Stimulated activated CD4-positive, alpha-beta T cell treated with anti-CD3 and anti-CD28 coated beads, Interleukin-15, amount 100 ng/mL, for 48 hours (primary cell): ENCODE measurements at places on chromosomes 3 and 15.

- no peak for DNase-seq
Measured at GRCh38 chr15:80081390-80081789, 21.9 kb downstream of the ZFAND6 start.

GRCh38 chr15:86259589-86259988 lies 179.9 kb downstream of the AGBL1 start:
- DNase-seq: no peak

- DNase-seq: no peak
Measured at GRCh38 chr3:182331341-182331740, 462.0 kb upstream of the ATP11B start.

DNA sequence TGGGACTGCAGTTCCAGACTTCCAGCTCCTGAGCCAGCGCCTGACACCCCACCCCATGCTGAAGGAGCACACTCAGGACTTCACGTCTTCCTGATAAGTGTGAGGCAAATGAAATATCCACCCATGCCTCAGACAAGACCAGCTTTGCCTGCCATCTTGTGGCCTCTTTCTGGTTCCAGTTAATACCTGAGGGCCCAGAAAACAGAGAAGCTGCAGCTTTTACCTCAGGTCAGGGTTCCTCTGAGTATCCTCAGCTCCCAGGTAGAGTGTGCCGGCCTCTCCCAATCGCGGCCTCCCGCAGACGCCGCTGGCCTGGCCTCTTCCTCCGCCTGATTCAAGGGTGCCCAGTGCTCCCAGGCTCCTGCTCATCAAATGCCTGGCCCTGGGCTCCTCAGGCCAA lies 5.1 kb upstream of the KLHL6 start:
- DNase-seq: no peak

GRCh38 chr3:123305192-123305591 lies 103.4 kb downstream of the SEC22A start:
- no peak for DNase-seq

DNA sequence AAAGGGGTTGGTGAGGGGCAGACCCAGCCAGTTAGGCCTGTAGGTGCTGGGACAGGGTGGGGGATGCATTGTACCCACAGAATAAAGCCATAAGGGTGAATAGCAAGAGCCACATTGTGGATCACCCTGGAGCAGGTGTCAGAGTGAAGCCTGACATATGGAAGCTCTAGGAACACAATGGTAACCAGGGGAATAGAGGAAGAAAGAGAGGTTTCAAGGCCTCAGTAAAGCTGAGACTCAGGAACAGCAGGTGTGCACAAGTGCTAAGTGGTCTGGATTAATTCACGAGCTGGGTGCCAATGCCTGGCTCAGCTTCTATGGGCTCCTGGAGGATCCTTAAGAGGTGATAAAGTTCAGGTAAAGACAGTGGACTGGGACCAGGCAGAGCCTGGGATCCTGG lies 323.7 kb upstream of the CTNNB1 start:
- DNase-seq: no peak

DNA sequence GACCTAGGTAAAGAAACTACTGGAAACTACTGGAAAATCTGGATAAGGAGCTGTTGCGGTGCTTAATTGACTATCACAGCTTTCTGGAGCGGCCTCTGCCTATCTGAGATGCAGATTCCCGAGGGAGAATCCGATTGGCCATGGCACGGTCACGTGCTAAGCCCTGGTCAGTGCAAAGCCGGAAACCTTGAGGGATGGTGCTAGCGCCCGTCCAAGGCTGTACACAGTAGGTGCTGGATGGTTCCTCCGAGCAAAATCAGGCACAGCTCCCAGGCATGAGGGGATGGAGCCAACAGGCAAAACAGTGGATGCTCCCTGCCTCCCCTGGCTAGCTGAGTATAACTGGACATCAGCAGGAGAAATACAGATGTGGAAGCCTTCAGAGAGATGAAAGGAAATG lies 238.7 kb upstream of the HES1 start:
- no peak for DNase-seq

DNA sequence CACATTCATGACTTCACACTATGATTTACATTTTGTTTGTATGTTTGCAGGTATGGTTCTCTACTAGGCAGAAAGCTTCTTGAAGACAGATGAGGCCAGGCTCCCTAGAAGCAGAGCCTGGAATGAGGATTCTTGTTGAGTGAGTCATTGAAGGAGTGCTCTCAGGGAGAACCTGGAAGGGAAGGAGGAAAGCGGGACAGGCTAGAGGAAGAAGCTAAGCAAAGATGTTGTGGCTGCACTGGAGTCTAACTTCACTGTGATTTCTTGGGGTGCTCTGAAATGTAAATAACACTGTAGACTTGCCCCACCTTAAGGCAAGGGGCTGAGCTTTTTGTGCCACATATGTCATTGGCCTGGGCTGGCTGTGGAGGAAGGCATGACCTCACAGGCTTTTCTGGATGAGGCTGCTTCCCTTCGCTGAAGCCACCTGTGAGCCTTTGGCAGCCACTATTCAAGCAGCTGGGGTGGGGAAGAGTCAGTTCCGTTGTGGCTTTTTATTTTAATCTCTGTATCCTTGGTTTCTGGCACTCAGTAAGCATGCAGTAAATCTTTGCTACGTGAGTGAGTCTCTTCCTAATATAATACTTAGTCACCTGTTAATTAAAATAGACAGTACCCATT lies 307.3 kb downstream of the SV2B start:
- DNase-seq: no peak

GRCh38 chr3:42101481-42101880 lies 10.3 kb downstream of the TRAK1 start:
- DNase-seq: no peak

- no peak for DNase-seq
Measured at GRCh38 chr3:46950650-46951241, 25.8 kb downstream of the CCDC12 start.

GRCh38 chr3:37909067-37909911 lies 47.6 kb downstream of the CTDSPL start:
- DNase-seq: no peak

- DNase-seq: no peak
Measured at GRCh38 chr3:140391061-140391460, 286.8 kb upstream of the TRIM42 start.

- DNase-seq: no peak
Measured at GRCh38 chr15:101781928-101782327, 21.4 kb upstream of the OR4F6 start.

DNA sequence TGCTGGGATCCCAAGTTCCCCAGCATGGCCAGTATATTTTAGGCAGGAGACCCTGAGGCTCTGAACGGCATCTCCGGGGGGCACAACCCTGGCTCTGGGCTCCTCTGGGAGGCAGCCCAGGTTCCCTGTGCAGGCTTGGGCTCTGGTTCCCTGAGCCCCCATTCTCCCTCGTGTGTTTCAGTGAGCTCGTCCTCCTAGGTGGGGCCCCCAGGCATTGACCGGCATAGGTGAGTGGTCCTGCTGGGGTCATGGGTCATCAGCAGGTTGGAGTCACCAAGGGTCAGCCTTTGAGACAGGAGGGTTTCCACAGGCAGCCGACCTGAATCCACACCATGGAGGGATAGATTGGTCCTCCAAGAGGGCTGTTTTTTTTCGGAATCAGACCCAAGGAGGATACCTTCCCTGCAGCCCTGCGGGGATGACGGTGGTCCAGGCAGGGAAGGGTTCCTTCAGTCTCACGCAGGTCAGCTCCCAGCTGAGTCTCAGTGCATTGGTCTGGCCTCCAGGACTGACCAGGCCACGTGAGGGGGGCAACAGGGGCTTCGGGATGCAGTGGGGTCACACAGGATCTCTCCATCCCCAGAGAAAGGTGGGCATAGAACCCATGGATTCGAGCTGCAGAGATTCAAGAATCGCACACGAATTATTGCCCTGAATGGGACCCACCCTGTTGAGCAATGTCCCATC lies 226.0 kb downstream of the SNRPN start:
- no peak for DNase-seq

- no peak for DNase-seq
Measured at GRCh38 chr3:50459785-50460184, 43.6 kb downstream of the CACNA2D2 start.

- no peak for DNase-seq
Measured at GRCh38 chr3:185558395-185558794, 6.0 kb upstream of the LIPH start.

GRCh38 chr3:97896547-97896946 lies 74.7 kb downstream of the CRYBG3 start:
- no peak for DNase-seq
